Omental fat pad (tissue), 4 donors: ENCODE measurements at places on chromosomes 2 and 18. TPM values are rescaled to one million over a fixed set of nuclear protein-coding genes. Genes with fewer than 3 reads are reported as not detected.

GRCh38 chr2:11319939-11320338 is 24.5 kb downstream of the ROCK2 start:
- no peak for DNase-seq

- no peak for DNase-seq
Measured at GRCh38 chr2:19879120-19879519, 22.7 kb downstream of the TTC32 start.

DNA sequence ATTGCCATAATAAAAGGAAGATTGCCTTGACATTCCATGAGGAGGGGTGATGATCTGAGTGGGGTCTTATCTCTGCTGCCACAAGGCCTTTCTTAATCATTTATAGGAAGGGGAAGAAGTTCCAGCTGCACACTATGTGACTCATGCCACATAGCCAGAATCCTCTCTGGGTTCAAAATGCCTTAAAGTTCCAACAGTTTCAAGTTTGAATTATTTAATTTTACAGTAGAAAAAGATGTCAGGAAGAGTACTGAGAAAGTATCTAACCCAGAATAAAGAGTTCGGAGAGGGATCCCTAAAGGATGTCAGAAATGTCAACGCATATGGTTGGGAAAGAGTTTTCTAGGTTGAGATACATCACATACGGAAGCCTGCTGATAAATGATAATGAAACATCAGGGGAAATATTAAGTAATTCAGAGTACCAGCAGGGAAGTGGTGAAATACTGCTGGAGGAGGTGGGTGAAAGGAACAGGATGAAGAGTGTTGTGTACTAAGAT is 999.9 kb downstream of the TSN start:
- no peak for DNase-seq

- no peak for DNase-seq
Measured at GRCh38 chr18:7778181-7778580, 211.1 kb downstream of the PTPRM start.

Gene MARCHF4
- total RNA-seq: not detected

Gene REG3G
- not detected for total RNA-seq

DNA sequence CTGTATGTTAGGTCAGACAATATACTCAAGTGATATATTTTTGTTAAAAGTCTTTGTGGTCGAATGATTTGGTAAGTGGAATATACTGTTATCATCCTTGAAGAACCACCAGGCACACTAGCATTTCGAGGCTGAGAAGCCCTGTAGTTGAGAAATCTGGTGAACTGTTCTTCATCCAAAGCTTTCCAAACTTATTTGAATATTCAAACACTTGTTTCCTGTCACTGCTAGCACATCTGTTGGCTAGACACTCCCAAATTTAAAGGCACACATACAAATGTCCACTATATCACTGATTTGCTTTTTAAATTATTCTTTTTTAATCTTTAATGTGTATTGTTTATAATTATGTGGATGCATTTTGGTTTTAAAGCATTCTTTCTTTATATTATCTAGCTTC is 241.9 kb upstream of the CNTNAP5 start:
- DNase-seq: no peak

Gene FAM124B
- 5.1 TPM for total RNA-seq

DNA sequence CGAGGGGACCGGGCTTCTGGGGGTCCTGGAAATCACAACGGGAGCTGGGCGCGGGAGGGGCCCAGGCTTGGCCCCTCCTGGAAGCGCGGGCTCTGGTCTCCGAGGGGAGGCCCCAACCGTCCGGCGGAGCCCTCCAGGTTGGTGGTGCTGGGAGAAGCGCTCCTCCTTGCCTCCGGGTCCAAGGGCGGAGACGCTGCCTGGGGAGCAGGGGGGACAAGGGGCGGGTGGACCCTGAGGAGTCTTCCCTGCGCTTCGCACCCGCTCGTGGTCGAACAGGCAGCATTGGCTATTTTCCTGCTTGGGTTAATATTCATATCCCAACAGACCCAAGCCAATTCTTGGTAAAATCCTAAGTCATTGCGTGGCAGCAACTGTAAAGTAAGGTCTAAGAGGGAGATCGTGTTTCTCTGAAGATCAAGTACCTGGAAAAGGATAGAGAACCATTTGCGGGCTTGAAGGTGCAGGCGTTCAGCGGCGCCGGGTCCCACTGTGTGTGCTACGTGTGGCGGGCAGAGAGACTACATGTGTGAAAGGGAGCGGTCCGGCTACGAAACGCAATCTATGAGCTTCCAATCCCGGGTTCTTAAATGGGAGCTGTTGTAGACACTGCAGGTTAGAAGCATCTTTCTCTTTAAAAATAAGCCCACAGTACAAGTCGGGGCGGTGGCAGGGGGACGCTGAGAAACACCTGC is 805 bp downstream of the CIDEA start:
- DNase-seq: no peak

GRCh38 chr18:9731380-9731779 is 23.3 kb downstream of the RAB31 start:
- no peak for DNase-seq
